Thymus (tissue), 14 donors: ENCODE measurements at places on chromosomes 7 and 10.
A peak's percentile ranks its signal among the peaks of the same experiment; 100 is the strongest.

GRCh38 chr7:8305104-8305503 lies 43.1 kb upstream of the ICA1 start:
- no peak for DNase-seq

- no peak for DNase-seq
These were observed 239.2 kb downstream of the RNLS start for GRCh38 chr10:88343761-88344484.

- DNase-seq = peak; percentile 72
These were observed 2.5 kb upstream of the ACBD5 start for GRCh38 chr10:27242951-27243551.

DNA sequence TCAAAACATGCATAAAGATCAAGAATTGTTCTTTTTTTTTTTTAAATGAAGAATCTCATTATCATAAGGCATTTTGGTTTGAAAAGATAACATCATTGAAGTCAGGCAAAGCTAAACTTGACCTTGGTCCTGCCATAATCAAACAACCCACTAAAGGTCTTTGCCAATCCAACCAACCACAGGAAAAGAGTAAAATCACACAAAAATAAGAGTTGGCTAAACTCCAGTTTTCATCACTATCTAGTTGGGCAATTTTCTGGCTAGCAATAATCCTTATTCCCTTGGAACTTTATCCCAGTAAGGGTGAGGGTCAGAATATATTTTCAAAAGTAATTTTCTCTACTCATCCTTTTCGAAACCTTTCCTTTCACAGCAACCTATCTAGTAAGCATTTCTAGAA lies 62.4 kb downstream of the HIBADH start:
- DNase-seq = no peak

DNA sequence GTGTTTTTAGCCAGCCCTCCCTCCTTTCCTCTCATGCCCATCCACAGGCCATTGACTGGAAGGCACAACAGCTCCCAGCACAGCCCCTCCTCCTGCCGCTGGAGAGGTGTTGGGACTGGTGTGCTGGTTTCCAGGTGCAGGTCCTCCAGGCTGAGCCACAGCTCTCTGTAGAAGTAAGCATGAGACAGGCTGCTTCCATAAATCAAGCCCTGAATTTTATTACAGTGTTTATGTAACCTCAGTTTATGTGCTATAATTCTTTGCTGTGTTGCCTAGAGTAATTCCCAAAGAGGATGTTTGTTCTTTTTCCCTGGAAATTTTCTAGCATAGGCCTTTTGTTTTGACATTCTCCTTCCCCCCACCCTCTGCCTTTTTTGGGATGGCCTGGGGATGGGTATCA lies 445.8 kb downstream of the AUTS2 start:
- no peak for DNase-seq
